Cardiac septum (tissue), 1 donor: ENCODE measurements at places on chromosomes 1 and 21. TPM values are rescaled to one million over a fixed set of nuclear protein-coding genes. Genes with fewer than 3 reads are reported as not detected.

- no peak for DNase-seq
Measured at GRCh38 chr1:100530880-100531487, 7.0 kb upstream of the GPR88 start.

GRCh38 chr21:29582855-29583254 is 284.1 kb downstream of the BACH1 start:
- DNase-seq: no peak

DNA sequence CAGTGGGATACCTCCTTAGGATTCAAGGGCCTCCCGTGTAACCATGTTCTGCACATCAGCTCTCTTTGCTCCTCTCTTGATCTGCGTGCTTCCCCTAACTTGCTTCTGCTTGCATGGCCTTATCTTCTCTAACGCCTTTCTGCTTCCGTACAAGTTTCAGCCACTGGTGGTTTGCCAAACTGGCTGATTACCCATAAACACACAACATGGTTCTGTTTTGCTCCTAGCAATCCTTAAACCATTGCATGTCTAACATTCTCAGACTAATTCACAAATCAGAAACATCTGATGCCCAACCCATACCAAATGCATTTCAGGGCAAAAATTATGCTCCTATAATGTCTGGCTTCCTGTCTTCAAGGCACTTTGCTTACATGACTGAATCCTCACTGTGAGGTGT is 166.4 kb downstream of the PBX1 start:
- DNase-seq: no peak

- no peak for DNase-seq
Measured at GRCh38 chr1:175209493-175209921, 16.9 kb upstream of the KIAA0040 start.

- DNase-seq: no peak
Measured at GRCh38 chr1:11302366-11302765, 29.4 kb downstream of the UBIAD1 start.

DNA sequence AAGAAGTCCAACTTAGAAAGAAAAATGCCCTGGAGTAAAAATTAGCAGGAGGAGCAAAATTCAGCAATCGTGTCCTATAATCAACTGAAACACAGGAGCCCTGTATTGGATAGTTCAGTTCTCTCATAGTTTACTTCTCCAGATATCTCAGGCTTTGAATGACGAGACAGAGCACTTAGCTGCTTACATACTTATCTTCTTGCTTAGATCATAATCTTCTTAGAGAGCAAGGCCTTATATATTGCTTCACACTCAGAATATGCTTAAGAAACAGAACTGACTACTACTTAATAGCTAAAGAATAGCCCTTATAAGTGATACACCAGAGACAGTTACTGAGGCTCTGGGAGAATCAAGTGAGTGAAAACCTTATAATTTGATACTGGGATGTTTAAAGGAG is 38.9 kb downstream of the TOR3A start:
- DNase-seq: no peak

DNA sequence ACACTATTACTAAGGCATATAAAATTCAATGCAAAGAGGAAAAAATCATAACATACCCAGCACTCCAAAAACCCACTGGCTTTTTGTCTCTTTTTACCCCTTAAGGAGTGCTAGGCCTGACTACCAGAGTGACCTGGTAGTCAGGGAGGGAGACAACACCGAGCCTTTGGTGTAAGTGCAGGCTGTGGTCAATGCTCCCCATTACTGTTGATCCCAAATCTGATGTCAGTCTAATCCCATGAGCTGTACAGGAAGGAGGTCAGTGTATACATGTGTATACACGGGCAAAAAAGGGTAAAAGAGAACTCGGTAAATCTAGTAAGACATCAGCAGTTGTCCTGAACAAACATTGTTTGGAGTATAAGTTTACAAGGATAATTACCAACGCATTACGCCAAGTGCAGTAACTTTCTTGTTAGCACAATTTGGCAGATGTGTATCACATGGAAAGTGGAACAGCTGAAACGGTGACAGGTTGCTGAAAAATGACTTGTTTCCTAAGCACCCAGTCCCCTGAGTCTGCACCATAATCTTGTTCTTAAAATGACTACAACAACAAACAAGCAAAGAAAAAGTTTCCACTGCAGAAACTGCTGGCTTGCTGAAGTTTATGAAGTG is 217.9 kb downstream of the KCNH1 start:
- DNase-seq: no peak

DNA sequence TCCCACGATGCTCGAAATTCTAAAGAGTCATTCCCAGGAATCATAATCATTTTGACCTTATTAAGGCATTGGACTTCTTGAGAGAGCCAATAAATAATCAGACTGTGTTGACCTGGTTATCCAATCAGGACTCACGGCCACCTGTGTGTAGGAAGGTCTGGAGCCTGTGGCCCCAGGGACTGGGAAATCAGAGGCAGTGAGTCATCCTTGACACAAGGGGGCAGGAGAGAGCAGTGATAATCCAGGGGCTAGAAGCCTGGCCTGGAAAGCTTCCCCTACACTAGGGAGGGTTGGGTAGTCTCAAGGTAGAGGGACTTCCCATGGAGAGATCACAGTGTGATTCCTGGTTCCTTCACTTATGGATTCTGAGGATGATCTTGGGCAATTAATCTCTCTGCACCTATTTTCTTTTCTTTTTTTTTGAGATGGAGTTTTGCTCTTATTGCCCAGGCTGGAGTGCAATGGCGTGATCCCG is 4.7 kb downstream of the MR1 start:
- DNase-seq: no peak

Gene SLC1A7
- total RNA-seq: 0.43 TPM

Gene HTR6
- not detected for total RNA-seq

Gene TCEA3
- total RNA-seq: 46.0 TPM

Gene SAMD13
- total RNA-seq: 0.78 TPM
